Activated CD4-positive, alpha-beta T cell treated with anti-CD3 and anti-CD28 coated beads, Interleukin-2, amount 10 ng/mL, durations not matched to agents 24 days and 14 days (primary cell): ENCODE measurements at places on chromosomes 7 and 10. TPM values are rescaled to one million over a fixed set of nuclear protein-coding genes. Genes with fewer than 3 reads are reported as not detected.
A peak's percentile ranks its signal among the peaks of the same experiment; 100 is the strongest.

DNA sequence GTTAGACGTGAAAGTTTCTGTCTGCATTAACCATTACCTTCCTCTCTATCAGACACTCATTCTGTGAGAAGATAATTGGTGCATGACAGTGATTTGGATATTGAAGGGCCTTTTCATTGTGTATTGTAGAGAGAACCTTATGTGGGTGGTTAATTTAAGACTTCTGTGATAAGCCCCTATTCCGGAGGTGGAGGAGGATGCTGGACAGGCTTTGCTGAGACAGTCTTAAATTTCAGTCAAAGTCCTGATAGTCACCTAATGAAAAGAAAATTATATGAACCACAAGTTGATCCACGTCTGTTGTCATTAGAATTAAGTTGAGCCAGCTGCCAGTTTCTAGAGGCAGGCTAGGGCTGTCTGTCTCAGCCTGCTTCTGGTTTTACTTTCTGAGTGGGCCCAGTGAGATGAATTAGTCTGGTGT lies 62.9 kb downstream of the CELF2 start:
- no peak for DNase-seq

Gene DGKI
- total RNA-seq, result 16.2 and 21.4 TPM in 2 replicates

DNA sequence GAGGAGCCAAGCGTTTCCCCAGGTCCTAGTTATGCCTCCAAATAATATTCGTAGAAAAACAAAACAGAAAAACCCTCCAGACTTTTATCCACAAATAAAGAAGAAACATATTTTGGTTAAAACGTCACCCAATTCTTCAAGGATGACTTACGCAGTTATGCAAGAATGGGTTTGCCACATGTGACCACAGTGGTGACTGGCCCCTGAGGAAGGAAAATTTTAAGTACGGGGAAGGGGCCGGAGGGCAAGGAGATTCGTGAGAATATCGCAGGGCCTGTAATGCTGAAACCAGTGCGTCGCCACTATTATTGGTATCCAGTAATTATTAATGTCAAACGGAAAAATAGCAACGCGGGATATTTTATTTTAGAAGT lies 537 bp upstream of the MRPS24 start:
- no peak for DNase-seq

GRCh38 chr7:100678291-100678984 lies 4.9 kb downstream of the GNB2 start:
- DNase-seq, result peak; percentile 64

DNA sequence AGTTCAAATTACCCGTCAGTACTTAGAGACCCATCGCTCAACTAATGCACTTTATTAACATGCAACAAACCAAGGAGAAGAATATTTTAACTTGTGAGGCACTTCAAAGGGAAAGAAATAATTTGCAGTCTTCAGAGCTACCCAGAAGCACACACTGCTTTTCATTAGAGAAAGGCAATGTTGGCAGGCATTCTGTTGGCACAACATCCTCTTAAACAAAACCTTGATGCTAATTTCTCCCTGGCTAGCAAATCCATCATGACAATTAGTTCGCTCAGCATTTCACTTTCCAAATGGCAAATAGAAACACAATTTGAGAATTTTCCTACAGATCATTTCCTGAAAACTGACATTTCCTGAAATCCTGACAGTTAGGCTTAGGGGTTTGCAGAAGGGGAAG lies 155.6 kb upstream of the FAM13C start:
- DNase-seq, result no peak
